ENCODE measurements at places on chromosomes 7 and 10.

DNA sequence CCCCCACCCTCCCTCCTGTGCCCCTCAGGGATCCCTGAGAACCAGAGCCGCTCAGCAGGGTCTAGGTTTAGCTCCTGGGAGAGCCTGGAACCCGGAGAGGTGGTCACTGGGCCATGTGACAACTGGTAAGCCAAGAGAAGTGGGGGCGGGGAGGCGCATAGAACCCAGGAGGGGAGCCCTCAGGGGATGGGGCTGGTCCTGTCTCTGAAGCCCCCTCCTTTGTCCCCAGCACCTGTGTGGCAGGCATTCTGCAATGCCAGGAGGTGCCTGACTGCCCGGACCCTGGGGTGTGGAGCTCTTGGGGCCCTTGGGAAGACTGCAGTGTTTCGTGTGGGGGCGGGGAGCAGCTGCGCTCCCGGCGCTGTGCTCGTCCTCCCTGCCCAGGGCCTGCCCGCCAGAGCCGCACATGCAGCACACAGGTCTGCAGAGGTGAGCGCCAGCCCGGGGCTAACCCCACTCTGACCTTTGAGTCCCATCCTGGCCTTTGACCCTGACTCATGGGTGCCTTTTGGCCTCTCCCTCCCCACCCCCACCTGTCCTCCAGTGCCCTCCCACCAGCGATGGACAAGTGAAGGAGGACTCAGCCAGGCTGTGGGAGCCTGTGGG lies 22.4 kb upstream of the ZNF862 start:
- DNase-seq: no peak

DNA sequence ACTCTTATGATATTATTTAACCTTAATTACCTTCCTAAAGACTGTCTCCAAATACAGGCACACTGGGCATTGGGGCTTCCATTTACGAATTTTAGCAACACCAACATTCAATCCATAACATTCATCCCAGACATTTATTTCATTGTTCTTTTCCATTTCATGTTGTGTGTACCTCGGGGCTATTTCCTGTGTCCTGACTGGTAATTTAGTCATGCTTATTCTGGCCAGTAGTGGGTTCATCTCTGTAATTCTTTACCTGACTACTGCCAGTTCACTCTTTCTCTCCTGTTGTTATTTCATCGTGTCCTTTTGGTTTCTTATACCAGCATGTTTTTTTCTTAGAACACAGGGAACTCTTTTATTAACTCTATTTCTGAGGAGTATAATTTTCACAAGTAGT lies 225.7 kb downstream of the PLXDC2 start:
- no peak for DNase-seq

DNA sequence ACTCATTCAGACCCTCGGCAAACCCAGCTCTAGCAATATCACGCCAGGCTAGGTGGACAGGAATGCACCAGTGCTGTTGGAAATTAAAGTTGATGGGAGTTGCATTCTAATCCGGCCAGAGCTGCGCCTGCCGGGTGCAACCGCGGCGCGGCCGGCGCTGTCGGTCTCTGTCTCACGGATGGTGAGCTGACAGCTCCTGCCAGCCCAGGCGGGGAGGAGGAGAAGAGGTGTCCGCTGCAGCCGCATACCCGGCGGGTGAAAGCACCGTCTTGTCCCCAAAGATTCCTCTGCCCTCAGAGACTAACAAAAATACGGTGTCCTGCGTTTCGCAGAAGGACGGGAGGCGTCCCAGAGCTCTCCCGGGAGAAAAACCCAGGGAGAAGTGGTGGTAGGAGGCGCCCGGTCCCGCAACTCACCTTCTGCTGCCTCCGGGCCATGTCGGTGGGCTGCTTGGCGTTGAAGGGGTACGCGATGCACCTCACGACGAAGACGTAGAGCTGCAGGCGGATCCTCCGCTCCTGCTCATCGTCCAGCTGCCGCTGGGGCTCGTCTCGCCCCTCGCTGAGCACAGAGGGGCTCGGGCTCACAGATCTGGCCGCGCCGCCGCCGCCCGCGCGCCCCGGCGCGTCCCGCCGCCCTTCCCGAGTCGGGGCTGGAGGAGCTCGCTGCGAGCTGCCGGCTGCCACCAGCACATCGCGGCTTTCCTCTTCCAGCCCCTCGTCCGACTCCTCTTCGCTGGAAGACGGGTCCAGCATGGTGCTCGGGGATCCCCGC lies 490 bp downstream of the CADPS2 start:
- DNase-seq: peak; percentile 1

DNA sequence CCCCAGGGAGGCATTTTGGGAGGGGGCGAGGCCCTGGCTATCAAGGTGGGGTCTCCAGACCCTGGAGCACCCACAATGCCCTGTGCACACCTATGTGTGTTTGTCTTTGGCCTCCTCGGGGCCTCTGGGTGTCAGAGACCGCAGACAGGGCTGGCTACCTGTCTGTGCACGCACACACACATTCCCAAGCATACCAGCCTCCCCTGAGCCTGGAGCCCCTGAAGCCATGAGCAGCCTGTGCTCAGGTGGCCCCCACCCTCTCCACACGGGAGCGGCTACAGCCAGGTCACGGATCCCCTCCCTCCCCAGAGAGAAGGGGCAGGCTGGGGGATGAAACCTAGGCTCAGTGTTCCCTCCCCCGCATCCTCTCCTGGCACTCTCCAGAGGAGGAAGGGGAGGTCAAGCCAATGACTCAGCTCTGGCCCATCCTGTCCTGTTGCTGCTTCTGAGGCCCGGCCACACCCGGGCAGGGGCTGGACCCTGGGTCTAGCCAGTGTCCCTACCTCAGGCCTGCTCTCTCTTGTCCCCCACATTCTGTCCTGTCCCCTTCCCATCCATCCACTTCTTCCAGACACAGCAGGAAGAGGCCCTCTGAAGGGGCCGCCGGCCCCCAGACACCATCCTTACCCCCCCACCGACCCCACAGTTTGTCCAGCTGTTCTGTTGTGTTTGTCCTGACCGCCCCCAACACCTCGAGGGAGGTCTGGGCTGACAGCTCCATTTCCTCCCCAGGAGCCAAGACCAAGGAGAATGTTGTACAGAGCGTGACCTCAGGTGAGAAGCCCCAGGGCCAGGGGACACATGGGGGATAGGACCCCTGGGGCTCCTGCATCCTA lies 720 bp downstream of the SNCG start:
- no peak for DNase-seq

- DNase-seq: no peak
Observed at GRCh38 chr7:130758429-130759056, 24.5 kb upstream of the KLF14 start.

- peak; percentile 23 for DNase-seq
Observed at GRCh38 chr10:11685787-11686218, 56.4 kb upstream of the ECHDC3 start.

Measured in activated naive CD8-positive, alpha-beta T cell treated with anti-CD3 and anti-CD28 coated beads, Interleukin-2, amount 50 U/mL, for 24 hours (primary cell).